ENCODE measurements at places on chromosomes 7 and 10. TPM values are rescaled to one million over a fixed set of nuclear protein-coding genes. Genes with fewer than 3 reads are reported as not detected.

CYP3A5 gene
- polyA plus RNA-seq = 2.3 TPM

POLR1F gene
- 12.4 TPM for polyA plus RNA-seq

TMEM176B gene
- not detected for polyA plus RNA-seq

UCN3 gene
- 0.11 TPM for polyA plus RNA-seq

CPN1 gene
- 0.29 TPM for polyA plus RNA-seq

DNA sequence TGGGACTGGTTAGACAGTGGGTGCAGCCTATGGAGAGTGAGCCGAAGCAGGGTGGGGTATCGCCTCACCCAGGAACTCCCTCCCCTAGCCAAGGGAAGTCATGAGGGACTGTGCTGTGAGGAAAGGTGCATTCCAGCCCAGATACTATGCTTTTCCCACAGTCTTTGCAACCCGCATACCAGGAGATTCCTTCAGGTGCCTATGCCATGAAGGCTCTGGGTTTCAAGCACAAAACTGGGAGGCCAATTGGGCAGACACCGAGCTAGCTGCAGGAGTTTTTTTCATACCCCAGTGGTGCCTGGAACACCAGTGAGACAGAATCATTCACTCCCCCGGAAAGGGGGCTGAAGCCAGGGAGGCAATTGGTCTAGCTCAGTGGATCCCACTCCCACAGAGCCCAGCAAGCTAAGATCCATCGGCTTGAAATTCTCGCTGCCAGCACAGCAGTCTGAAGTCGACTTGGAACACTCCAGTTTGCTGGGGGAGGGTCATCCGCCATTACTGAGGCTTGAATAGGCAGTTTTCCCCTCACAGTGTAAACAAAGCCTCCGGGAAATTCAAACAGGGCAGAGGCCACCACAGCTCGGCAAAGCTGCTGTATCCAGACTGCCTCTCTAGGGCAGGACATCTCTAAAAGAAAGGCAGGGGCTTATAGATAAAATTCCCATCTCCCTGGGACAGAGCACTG, 141.4 kb downstream of the TFEC start:
- DNase-seq = no peak

- DNase-seq = no peak
Measured at GRCh38 chr10:124174071-124174566, 80.7 kb upstream of the CHST15 start.

DNA sequence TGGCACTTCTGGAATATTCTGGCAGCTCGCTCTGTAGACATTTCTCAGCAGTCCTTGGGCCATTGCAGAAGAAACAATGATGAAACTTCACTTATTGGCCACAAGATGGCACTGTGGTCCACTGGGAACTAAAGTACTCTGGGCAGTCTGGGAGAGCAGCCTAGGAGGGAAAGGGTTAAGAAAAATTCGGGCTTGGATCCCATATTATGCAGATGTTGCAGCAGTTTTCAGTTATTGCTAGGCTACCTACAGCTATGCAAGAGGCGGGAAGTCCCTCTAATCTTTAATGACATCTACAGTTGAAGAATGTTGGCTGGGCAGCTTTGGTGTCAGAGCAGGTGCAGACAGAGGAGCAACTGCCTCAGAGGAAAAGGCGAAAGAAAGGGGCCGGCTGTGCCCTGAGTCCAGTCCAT, 201.7 kb upstream of the PRSS58 start:
- peak; percentile 30 for DNase-seq

- DNase-seq = peak; percentile 23
Measured at GRCh38 chr7:116315293-116315692, 105.0 kb downstream of the TES start.

- no peak for DNase-seq
Measured at GRCh38 chr7:117259615-117260014, 63.2 kb downstream of the WNT2 start.

DNA sequence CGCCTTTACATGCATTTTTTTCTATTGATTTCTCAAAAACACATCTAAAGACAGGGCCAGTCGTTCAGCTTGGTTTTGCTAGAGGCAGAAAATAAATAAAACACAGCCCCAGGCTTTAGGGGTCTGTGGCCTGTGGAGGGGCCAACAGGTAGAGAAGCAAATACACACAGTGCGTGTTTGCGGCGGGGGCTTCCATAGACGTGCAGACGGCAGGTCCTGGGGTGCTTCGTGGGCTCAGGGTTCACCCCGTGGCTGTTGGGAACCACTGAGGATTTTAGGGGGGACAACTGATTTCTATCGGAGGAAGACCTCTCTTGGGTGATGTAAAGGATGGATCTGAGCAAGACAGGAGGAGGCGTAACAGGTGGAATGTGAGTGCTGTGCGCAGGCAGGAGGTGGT, 445.7 kb upstream of the FOXK1 start:
- DNase-seq = no peak

DNA sequence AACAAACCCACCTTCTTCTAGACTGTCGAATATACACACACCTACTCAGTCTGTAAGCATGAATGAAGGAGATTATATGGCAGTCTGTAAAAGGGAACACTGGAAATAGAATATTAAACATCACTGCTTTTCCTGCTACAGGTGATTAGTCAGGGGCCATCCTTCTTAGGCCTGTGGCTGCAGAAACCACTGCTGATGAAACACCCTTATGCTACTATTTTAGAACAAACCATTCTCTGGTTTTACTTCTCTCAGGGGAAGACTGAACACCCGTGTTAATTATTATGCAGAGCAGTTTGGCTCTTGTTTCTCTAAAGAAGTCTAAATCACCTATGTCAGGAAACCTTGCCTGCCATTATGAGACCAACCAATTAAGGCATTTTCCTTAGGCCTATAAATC, 351.1 kb upstream of the KLF6 start:
- no peak for DNase-seq

DNA sequence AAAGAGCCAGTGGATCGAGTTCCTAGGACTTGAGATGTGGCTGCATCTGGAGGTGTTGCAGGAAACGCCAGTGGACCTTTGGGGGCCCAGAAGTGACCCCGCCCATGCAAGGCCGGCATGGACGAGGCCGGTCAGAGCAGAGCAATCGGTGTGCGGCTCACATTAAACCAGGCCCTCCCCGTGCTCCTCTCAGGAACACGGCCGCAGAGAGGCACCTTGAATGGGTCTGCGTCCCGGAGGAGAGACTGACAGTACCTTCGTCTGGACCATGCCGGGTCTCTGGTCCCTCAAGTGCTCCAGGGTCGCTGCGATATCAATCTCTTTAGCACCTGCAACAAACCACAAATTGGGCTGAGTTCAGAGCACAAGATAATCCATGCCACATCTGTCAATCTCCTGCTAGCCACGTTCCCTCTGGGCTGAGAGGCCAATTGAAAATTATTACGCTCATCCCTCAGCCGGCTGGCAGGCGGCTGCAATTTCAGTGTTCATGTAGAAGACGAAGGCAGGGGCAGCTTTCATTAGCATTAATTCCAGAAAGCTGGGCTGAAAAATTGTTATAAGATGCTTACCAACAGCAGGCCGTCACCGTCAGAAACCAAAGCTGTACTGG, 212.0 kb downstream of the DNAJB6 start:
- DNase-seq = no peak

Measured in A549 (cell line).